Lung (tissue), 17 donors: ENCODE measurements at places on chromosomes 6 and 20. TPM values are rescaled to one million over a fixed set of nuclear protein-coding genes. Genes with fewer than 3 reads are reported as not detected.

FYN gene
- total RNA-seq: 90.8 TPM

ZC2HC1B gene
- total RNA-seq: 0.28 TPM

TAF4 gene
- 20.3 TPM for total RNA-seq

GLP1R gene
- 1.3 TPM for total RNA-seq

DNA sequence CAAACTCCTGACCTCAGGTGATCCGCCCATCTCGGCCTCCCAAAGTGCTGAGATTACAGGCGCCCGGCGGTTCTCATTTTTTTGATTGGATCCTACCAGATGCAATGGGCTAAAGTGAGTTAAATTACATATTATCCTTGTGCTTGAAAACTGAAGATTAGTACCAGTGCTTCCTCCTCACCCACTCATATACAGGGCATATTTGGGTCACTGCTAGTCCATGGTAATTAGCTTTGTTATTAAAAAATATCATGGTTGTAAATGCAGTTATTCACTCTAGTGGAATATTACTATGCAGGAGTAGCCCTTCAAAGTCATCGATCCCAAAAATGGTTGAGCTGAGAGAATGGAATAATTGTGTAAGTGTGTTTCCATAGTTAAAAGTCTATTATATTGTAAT lies 26.5 kb downstream of the ZNF292 start:
- H3K36me3 ChIP-seq: peaks cover 4% of the 10 kb centered on the region
- H3K27me3 ChIP-seq: no peaks in the 10 kb centered on the region
- no peak for DNase-seq
- H3K4me1 ChIP-seq: no peaks in the 10 kb centered on the region

- H3K27ac ChIP-seq: no peak overlapping the region
- H3K36me3 ChIP-seq: no peaks in the 10 kb centered on the region
- H3K27me3 ChIP-seq: no peaks in the 10 kb centered on the region
- no peak overlapping the region for H3K4me3 ChIP-seq
These were observed 155.5 kb downstream of the PRL start for GRCh38 chr6:22141241-22141745.

DNA sequence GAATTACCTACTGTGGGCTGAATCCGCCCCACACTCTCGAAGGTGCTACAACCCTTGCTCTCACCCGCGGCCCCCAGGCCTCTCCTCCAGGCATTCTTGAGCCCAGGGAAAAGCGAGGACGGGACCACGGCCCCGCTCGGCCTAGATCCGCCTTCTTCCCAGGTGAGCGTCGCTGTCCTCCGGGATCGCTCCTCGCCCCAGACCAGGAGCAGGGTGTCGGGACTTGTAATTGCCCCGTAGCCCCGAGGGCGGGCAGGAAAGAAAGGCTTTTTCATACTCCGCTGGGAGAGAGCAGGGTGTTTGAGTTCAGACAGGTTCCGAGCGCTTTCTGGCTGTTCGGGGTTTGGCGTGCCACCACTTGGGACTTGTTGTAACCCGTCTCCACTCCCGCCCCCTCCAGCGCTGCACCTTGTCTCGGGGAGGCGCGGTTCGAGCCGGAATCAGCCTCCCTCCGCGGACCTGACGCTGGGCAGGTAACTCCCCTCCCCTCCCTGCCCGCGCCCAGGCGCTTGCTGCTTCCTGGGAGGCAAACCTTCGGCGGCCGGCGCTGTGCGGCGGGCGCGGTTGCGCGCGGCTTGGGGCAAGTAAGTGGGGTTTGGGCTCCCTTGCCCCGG lies at the start of gene FAM83B:
Gene FAM83B, plus strand, starts transcription at position 529 of the 614 bp plus-strand sequence. CDS start 23,476 bp downstream, outside the sequence.
- peaks cover 3% of the 10 kb centered on the region for H3K27me3 ChIP-seq
- H3K36me3 ChIP-seq: no peaks in the 10 kb centered on the region
- H3K27ac ChIP-seq: no peak within 1 kb of the TSS

DNA sequence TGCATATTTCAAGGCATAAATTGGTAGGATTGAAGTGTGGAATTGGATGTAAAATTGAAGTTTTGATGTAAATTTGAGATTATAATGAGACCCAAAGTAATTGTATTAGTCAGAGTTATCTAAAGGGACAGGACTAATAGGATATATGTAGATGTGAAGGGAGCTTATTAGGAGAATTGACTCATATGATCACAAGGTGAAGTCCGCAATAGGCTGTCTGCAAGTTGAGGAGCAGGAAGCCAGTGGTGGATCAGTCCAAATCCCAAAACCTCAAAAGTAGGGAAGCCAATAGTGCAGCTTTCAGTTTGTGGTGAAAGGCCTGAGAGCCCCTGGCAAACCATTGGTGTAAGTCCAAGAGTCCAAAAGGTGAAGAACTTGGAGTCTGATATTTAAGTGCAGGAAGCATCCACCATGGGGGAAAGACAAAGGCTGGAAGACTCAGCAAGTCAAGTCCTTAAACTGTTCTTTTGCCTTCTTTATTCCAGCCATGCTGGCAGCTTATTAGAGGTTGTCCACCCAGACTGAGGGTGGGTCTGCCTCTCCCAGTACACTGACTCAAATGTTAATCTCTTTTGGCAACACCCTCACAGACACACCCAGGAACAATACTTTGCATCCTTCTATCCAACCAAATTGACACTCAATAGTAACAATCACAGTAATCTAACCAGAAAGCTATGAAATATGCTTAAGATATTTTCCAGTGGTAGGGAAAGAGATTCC lies 442.6 kb upstream of the PTCHD4 start:
- no peak overlapping the region for H3K27ac ChIP-seq
- H3K4me1 ChIP-seq: no peaks in the 10 kb centered on the region
- H3K27me3 ChIP-seq: no peaks in the 10 kb centered on the region
- no peak for DNase-seq
- H3K36me3 ChIP-seq: no peaks in the 10 kb centered on the region

- DNase-seq: no peak
- no peaks in the 10 kb centered on the region for H3K27me3 ChIP-seq
- H3K4me1 ChIP-seq: peaks cover 14% of the 10 kb centered on the region
- no peak overlapping the region for H3K4me3 ChIP-seq
These were observed 11.7 kb upstream of the FRK start for GRCh38 chr6:116072368-116072767.

DNA sequence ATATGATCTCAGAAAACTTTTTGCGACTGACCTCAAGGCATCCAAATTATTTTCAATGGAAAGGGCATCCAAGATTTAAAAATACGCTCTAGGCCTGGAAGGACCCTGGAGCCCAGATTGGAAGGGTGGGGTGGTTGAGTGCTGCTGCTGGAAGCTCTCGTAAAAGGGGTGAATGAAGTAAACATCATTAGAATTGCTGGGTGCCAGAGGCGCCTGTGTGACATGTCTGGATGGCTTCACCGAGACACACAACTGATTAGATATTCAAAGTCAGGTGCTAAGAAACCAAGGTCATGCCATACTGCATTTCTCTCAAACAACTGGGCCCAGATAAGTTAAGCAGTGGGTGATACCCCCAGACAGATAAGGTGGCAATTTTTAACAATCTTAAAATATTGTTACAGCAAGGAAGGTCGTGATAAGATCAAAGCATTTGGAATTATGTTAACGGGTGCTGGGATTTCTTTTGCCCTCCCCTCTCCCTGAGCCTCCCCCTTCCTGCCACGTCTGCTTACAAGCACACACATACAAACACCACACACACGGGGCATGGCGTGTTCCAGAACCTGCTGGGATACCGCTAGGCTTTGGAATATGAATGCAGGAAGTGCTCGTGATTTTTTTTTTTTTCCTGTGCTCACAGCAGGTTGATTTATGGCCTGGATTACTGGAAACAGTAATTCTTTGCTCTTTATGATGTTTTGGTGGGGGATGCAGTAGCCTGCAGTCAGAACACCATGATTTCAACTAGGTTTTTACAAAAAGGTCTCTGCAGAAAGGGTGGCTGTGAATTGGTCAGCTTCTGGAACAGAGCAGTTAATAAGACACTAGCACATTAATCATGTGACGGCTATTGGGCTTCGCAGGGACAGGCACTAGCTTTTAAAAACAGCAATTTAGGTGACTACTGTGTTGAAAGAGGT lies 551.2 kb downstream of the QKI start:
- no peak overlapping the region for H3K4me3 ChIP-seq
- no peaks in the 10 kb centered on the region for H3K36me3 ChIP-seq
- H3K27me3 ChIP-seq: no peaks in the 10 kb centered on the region
- H3K27ac ChIP-seq: no peak overlapping the region
- H3K4me1 ChIP-seq: no peaks in the 10 kb centered on the region
- no peak for DNase-seq

- no peak overlapping the region for H3K27ac ChIP-seq
- DNase-seq: no peak
- no peaks in the 10 kb centered on the region for H3K27me3 ChIP-seq
These were observed 36.5 kb downstream of the TAB2 start for GRCh38 chr6:149354009-149354408.

NCOA3 gene
- total RNA-seq: 31.9 TPM

MMP24 gene
- 10.1 TPM for total RNA-seq

DNA sequence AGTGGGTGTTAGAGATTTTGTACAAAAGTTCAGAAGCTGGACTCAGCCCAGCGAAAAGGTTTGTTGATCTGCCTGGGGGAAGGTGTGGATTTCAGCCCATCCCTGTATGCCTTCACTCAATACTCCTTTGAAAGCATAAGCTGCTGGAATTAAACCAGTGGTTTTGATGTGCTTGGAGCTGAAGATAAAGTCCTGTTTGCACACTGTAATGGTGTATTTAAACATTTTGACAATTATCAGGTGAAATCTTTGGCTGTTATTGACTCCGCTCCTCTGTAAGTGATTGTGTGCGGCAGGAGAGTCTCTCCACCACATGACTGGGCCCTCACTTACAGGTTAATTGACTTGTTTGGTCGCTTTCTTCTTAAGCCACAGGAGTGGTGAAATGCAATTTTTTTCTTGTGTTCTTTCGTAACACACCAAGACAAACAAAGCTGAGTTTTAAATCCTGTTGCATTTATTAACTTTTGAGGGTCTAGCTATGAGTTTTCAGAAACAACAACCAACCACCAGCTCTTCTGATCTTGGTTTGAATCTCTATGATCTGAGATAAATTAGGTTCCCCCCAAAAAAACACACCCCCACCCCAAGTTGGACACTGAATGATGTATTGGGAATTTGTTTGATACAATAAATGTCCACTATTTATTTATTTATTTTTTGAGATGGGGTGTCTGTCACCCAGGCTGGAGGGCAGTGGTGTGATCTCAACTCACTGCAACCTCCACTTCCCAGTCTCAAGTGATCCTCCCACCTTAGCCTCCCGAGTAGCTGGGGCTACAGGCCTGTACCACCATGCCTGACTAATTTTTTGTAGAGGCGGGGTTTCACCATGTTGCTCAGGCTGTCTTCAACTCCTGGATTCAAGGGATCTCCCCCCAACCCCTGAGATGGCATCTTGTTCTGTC lies 46.3 kb upstream of the NCOA3 start:
- H3K27ac ChIP-seq: peak overlapping the region; percentile 62
- H3K4me3 ChIP-seq: no peak overlapping the region
- H3K36me3 ChIP-seq: no peaks in the 10 kb centered on the region
- H3K27me3 ChIP-seq: no peaks in the 10 kb centered on the region

- H3K4me1 ChIP-seq: peaks cover 52% of the 10 kb centered on the region
- H3K27me3 ChIP-seq: no peaks in the 10 kb centered on the region
- H3K27ac ChIP-seq: no peak overlapping the region
- H3K4me3 ChIP-seq: no peak overlapping the region
- H3K36me3 ChIP-seq: no peaks in the 10 kb centered on the region
These were observed 12.1 kb upstream of the IP6K3 start for GRCh38 chr6:33758815-33759216.

DNA sequence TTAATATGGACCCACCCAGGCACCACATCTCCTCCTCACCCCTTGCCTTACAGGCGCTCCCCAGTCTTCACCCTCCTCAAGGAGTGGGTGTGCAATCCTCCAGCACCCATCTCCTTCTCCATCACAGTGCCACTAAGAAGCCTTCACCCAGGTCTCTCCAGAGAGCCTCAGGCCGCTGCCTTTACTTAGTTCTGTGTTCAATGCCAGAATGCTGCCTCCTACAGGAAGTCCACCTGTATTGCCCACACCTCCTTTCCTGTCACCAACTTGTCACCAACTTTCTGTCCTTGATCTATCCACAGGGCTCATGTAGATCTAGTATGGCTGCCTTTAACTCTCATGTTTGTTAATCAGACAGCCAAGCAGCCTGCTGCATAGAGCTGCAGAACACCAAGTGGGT lies 586 bp upstream of the LST1 start:
- no peak for DNase-seq
- H3K4me1 ChIP-seq: peaks cover 9% of the 10 kb centered on the region
- H3K36me3 ChIP-seq: no peaks in the 10 kb centered on the region
- no peaks in the 10 kb centered on the region for H3K27me3 ChIP-seq
- H3K27ac ChIP-seq: no peak overlapping the region

DNA sequence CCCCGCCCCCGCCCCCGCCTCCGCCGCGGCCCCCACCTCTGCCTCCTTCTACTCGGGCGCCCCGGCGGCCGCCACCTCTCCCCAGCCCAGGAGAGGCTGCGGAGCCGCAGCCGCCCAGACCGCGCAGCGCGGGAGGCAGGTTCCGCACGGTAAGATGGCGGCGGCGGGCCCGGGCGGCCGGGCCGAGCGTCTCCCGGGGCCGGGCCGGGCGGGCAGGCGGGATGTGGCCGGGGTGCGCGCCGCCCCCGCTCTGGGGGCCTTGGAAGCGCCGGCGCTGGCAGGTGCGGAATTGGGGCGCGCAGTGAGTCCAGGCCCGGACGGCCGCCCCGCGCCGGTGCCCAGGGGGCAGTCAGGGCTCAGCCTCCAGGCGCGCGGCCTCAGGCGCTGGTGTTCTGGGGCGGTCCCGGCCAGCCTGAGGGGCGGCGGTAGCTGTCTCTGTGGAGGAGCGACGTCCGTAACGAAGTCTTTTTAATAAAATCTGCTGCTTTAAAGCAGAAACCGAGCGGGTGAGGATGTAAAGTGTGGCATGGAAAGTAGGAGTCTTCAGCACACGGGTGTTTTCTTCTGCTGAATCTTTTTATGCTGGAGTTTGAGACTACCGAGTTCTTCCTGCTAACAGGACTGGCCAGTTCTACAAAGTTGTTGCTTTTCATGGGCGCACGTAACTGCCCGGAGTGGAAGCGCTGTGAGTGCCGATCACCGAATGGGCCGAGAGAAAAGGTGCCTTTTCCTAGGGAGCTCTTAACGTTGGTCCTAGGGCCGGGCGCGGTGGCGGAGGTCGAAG lies at the start of gene GID8:
Gene GID8, plus strand, starts transcription at position 43 of the 784 bp plus-strand sequence. CDS start 3,356 bp downstream, outside the sequence.
- peak within 1 kb of the TSS; percentile 92 for H3K4me3 ChIP-seq
- H3K4me1 ChIP-seq: peaks cover 19% of the 10 kb centered on the region
- H3K27me3 ChIP-seq: no peaks in the 10 kb centered on the region
- peak; percentile 53 for DNase-seq

- H3K27ac ChIP-seq: no peak overlapping the region
- H3K36me3 ChIP-seq: no peaks in the 10 kb centered on the region
- peaks cover 43% of the 10 kb centered on the region for H3K4me1 ChIP-seq
- H3K27me3 ChIP-seq: no peaks in the 10 kb centered on the region
- no peak for DNase-seq
These were observed 136.0 kb downstream of the MTHFD1L start for GRCh38 chr6:151001387-151002056.

DNA sequence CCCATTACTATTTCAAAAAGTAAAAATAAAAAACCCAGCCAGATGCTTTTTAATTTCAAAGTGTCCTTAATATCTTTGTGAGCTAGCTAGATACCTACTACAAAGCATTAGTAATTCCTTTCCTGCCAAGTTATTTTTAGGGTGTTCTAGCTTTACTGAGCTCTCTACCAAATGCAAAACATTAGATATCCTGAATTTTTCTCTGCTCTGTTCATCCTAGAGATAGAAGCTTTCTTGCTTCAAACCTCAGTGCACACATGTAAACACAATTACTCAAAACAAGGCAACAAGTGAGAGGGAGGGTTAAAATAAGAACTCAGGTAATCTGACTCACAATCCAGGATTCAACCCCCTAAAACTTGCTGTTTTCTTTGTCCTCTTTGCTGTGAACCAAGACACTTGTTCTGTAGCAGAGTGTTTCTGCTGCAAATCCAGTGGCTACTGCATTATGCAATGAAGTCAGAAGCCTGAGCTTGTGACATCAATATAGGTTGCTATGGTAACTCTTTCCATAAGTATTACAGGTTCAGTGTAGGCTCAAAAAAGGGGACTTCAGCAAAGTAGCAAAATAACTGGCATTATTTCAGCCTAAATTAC lies 72.6 kb upstream of the STXBP5 start:
- no peaks in the 10 kb centered on the region for H3K27me3 ChIP-seq
- no peaks in the 10 kb centered on the region for H3K4me1 ChIP-seq
- no peak overlapping the region for H3K27ac ChIP-seq
- DNase-seq: no peak
